Hair follicular keratinocyte (primary cell): ENCODE measurements at places on chromosomes 1 and 21. TPM values are rescaled to one million over a fixed set of nuclear protein-coding genes. Genes with fewer than 3 reads are reported as not detected.

The FCRLA gene
- total RNA-seq = 0.42 and 0.47 TPM in 2 replicates

The SYTL1 gene
- total RNA-seq = 28.9 and 71.5 TPM in 2 replicates

The MSH4 gene
- total RNA-seq = 0.15 TPM in 1 of 2 replicates, not detected in the other

The AMY1B gene
- total RNA-seq = not detected in 2 replicates

The PHLDA3 gene
- total RNA-seq = 79.2 and 93.4 TPM in 2 replicates
